Uterine smooth muscle cell (primary cell): ENCODE measurements at places on chromosomes 13 and 19. TPM values are rescaled to one million over a fixed set of nuclear protein-coding genes. Genes with fewer than 3 reads are reported as not detected.

The POU4F1 gene
- not detected in 2 replicates for total RNA-seq

The PALM3 gene
- total RNA-seq, result 0.55 and 0.87 TPM in 2 replicates

The ADPRHL1 gene
- 0.75 and 0.77 TPM in 2 replicates for total RNA-seq

The PVR gene
- 80.9 and 118 TPM in 2 replicates for total RNA-seq

The KLHL1 gene
- not detected in 2 replicates for total RNA-seq

The KIR3DL1 gene
- not detected in 2 replicates for total RNA-seq

The KLF2 gene
- 1.00 and 2.0 TPM in 2 replicates for total RNA-seq

The C19orf85 gene
- not detected in 2 replicates for total RNA-seq
